ENCODE measurements at places on chromosomes 1 and 21.
A peak's percentile ranks its signal among the peaks of the same experiment; 100 is the strongest.

GRCh38 chr1:52569449-52570210 lies 16.7 kb upstream of the TUT4 start:
- no peak for DNase-seq

- no peak for DNase-seq
Observed at GRCh38 chr1:168134642-168135041, 2.1 kb downstream of the GPR161 start.

- DNase-seq = peak; percentile 20
Observed at GRCh38 chr1:212754193-212754592, 37.4 kb downstream of the NSL1 start.

- no peak for DNase-seq
Observed at GRCh38 chr1:50526431-50526830, 103.2 kb upstream of the DMRTA2 start.

- no peak for DNase-seq
Observed at GRCh38 chr1:206002160-206002559, 1.0 kb downstream of the RAB7B start.

DNA sequence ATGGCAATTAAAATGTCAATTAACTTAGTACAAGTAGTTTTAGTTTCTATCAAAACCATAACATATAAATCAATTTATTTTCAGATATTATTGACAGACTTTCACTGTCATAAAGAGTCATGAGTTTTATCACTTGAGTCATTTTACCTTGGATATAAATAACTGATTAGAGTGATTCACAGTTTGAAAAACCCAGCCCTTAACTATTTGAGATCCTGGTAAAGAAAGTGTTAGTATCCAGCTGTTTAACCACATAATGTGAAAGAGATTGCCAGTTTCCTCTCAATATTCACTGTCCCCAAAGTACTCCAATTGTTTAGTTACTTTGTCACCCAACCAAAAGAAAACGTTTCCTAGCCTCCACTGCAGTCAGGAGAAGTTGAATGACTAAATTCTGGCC lies 91.3 kb downstream of the UCHL5 start:
- no peak for DNase-seq

DNA sequence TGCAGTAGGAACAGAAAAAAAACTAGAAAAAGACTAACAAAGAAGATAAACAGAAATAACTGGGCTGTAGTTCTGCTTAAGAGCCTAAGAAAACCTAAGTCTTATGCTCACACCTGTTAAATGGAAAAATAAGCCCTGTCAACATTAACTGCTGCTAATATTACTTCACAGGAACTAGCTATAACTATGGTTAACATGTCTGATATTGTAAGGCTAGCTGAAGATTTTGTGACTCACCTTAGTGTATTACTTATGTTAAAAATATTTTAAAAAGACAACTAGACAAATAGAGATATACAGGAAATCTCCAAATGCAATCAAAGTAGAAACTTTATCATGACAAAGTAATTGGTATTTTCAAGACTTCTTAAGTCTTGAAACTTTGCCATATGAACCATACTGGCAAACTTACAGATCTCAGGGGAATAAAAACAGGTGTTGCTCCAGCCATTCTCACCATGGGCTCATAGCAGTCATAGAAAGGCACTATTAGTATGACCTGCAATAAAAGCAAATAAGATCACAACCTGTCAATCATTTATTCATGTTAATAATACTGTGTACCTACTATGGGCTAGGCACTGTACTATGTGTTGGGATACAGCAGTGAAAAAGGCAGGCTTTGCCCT lies 30.7 kb downstream of the KYAT3 start:
- no peak for DNase-seq

DNA sequence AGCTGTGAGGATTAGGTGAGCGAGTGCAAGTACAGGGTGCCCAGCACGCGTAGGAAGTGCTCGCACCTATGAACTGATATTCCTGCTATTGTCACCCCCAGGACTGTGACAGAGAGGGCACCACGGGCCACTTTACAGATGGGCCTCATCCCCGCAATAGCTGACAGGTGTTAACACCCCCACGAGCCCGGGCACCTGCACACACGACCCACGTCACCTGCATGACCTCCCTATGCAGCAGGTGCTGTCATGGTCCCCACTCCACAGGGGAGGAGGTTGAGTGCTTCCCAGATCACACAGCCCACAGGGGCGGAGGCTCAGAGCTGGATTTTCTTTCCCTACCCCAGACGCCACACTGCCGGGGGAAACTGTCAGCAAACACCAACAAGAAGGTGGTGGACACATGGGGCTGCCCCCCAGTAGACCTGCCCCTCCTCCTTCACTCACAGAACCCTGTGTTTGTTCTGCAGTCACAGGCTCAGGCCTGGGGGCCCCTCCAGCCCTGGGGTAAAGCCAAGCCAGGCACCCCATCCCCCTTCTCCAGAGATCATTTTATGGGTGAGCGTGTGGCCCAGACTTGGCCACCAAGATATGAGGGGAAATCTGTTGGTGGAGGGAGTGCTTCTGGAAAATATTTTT lies 465.5 kb downstream of the MATN1 start:
- no peak for DNase-seq

GRCh38 chr1:14522926-14523241 lies 75.6 kb upstream of the KAZN start:
- peak; percentile 6 for DNase-seq

DNA sequence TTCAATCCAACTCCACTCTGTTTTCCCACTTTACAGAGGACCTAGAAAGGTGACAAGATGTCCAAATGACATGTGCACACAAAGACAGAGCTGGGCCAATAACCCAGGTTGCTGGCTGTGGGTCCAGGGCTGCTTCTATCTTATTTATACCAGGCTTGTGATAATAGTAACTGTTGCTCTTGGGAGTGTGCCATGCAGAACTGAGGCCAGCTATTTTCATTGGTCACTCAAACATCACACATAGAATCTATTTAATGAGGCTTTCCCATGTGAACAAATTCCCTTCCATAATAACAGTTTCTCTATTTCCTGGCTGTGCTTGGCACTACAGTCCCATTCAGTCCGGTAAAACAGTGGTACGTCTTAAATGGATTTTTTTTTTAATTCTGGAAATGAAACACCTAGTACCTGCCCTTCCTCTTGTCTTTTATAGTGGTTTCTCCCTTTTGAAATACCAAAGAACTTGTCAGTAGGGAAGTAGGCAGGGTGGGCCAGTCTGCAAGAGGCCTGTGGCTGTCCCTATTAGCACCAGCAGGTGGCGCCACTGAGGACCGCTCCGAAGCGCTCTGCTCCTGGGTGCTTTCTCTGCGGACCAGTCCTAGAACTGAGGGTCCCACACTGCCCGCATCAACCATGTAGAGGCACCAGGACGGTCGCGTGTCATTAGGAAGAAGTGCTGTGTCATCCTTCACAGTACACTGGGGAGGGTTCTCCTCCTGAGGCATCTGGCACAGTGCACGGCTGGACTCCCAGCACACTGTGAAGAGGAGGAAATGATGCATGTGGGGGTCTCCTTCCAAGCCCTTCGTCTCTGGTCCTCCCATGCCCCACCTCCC lies 52.1 kb downstream of the GPR161 start:
- DNase-seq = peak; percentile 80

DNA sequence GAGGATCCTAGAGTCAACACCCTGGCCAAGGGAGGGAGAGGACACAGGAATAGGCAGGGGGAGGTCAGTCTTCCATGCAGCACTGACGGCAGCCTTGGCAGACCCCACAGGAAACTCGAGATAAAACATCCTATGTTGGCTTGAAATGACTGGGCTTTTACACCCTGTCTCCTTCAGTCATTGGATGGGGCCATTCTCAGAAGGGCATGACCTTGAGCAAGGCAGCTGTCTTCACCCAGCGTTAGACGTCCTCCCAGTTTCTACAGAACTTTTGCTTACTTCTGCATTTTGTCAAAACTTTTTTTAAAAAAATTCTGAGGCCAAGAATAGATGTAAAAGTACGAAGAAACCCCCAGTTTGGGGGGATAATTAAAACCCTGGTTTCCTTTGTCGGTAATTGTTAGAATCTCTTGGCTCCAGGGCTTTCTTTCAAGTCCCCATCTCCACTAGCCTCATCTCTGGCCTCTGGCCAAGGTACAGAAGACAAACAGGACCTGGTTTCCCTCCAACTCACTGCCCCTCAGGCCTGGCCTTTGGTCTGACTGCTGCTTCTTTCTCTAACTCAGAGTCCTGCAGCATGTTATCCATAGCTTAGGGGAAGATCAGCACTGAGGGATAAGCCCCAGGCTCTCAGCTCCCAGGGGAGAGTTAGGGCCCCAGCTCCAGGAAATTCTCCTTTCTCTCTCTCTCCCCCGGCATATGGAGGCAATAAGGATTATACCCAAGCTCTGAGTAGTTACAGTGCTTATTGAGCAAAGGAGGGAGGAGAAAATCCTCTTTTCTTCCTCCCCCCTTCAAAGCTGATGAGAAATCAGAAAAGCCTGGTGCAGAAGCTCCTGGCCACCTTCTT lies 51.6 kb upstream of the KCND3 start:
- no peak for DNase-seq

GRCh38 chr1:16420424-16421118 lies 16.7 kb downstream of the SPATA21 start:
- DNase-seq = peak; percentile 87

GRCh38 chr21:45262616-45263015 lies 25.1 kb downstream of the POFUT2 start:
- no peak for DNase-seq

- DNase-seq = peak; percentile 46
Observed at GRCh38 chr1:111621050-111621449, 1.5 kb downstream of the RAP1A start.

DNA sequence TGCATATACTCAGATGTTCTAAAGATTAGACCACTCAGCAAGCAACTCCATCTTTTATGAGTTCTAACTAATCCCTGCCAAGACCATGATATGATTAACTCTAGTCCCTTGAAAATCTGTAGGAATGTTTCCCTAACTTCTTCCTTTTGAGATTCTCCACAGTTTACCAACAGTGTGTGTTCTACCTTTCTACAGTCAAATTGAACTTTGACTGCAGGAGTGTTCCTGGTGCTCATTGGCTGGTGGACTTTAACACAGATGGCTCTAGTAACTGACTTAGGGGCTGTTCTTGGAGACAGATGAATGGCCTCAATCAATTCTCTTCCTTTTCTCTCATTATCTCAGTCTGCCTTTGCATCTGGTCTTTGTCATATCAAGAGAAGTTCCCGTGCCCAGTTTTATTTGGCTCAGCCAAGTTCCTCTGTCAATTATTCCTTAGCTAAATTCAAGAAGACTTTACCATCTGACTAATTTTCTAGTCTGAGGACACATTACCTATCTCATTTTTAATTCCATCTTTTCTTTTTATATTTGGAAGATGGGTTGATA lies 643.9 kb upstream of the CAMK1G start:
- no peak for DNase-seq

DNA sequence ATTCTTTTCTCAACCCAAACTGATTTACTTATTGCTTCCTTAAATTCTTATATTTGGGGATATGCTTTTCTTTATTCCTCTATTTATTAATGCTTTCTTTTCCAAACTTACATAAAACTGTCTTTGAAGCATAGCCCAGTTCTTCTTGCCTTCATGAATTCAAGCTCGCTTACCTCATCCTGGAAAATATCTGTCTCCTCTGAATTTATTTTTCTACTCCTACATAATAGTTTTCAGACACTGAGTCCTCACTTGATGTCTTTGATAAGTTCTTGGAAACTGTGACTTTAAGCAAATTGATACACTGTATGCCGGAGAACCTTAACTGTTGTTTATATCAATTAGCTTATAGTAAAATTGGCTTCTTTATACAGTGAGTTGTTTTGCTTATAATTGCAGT lies 93.8 kb downstream of the ZFYVE9 start:
- no peak for DNase-seq

DNA sequence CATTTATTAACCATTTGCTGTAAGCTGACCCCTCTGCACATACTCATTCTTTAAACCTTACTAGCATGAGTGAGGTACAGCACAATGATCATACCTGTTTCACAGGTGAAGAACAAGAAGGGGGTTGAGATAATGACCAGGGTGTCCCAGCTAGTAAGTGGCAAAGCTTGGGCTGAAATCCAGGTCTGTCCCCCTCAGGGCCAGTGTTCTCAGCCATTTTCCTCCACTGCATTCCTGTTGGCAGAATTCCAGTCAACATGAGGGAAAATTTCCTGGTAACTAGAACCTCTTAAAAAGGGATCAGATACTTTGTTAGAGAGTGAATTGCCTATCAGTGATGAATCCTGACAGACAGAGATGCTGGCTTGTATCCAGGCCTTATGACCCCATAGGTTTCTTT lies 48.1 kb downstream of the SPATA46 start:
- no peak for DNase-seq

- no peak for DNase-seq
Observed at GRCh38 chr1:159908031-159908940, 8.3 kb upstream of the CFAP45 start.

DNA sequence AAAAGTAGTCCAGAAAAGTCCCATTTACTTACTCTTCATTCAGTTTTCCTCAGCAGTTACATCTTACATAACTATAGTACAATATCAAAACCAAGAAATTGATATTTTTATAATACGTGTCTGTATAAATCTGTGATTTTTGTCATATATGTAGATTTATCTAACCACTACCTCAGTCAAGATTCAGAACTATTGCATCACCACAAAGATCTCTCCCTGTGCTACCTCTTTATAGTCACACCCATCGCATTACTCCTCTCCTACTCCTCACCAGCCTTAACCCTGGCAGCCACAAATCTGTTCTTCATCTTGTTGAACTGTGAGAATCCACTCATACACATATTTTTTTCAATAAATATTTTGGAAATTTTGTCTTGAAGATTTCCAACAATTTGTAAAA lies 72.5 kb downstream of the RALGPS2 start:
- DNase-seq = no peak

- DNase-seq = no peak
Observed at GRCh38 chr1:212205006-212205405, 80.2 kb upstream of the PPP2R5A start.

GRCh38 chr1:185438936-185439335 lies 121.9 kb upstream of the IVNS1ABP start:
- DNase-seq = no peak

DNA sequence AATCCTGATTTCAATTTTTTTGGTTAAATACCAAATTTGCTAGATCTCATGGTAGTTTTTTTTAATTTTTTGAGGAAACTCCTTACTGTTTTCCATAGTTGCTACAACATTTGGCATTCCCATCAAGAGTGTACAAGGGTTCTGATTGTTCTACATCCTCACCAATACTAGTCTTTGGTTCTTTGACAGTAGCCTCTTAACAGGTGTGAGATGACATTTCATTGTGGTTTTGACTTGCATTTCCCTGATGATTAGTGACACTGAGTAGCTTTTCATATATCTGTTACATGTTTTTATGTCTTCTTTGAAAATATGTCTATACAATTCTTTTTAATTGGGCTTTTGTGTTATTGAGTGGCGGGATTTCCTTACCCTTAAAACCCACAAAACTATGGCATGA lies 20.9 kb upstream of the RGS13 start:
- DNase-seq = no peak

DNA sequence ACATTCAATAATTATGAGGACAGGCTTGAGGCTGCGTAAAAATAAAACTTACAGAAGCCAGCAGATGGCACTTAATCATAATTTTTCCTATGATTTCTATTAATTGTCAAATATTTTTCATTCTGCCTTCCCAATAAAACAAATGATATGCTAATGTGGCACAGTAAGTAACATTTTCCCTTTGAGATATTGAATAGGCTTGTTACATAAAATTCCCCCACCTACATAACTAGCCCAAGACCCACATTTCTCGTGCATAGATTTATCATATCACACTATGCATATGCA lies 55.4 kb upstream of the PTGFRN start:
- no peak for DNase-seq
